ENCODE measurements at places on chromosomes 2 and 18.

DNA sequence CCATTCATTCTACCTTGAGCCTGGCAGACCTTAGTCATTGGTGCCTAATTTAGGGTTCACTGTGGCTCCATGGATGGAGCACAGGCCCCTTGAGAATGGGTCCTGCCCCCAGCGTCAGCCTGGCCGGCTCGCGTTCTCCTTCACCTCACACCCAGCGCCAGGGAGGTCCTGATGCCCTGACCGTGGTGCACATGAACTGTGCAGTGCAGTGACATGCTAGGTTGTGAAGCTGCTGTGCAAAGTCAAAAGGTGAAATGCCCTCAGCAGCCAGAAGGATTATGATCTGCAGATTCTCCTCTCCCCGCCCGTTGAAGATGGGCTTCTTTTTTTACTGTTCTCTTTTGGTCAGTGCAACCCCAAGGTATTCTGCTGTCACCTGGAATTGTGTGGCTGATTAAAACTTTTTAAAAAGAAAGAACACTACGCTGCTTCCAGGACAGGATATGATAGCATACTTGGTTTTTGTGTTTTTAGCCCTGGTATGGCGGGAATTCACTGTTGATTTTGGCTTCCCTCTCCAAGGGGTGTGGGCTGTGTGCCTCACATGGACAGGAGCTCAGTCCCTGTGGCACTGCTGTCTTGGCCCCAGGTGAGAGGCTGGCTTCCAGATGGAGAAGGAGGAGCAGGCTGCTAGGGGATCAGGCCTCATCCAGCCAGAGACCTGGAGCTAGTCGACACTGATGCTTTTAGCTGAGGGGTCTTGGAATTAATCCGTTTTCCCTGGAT lies 49.4 kb upstream of the MCFD2 start:
- DNase-seq: no peak

DNA sequence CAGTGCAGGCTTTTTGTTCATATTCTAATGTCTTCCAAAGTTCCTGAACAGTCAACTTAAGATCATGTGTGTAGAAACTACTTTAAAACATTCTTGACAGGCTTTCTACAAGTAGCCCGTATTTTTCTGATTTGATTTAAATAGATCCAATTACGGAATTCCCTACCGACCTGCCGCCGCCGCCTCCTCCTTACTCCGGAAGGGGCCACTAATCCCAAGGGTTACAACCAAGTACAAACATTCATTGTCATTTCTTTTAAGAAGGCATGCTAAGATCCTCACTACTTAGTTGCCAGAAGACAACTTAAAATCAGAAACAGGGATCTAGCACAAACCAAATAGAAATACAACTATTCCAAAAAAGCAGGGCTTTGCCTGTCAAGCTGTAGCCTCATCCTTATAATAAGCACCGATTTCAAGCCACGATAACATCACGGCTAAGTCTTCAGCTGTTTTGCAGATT lies 784 bp downstream of the WDR33 start:
- DNase-seq: no peak

DNA sequence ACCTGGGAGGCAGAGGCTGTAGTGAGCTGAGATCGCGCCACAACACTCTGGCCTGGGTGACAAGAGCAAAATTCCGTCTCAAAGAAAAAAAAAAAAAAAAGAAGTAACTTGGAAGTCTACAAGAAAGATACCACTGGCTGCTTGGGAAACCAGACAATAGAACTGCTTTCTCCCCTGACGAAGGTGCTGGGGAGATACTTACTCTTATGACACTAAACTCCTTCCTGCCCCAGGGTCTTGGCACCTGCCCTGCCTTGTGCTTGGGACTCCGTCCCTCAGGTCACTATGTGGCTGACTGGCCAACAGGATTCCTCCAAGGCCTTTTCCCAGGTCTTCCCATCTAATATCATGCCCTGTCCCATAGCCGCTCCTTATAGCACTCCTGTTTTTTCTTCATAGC lies 30.7 kb downstream of the INPP5D start:
- no peak for DNase-seq

DNA sequence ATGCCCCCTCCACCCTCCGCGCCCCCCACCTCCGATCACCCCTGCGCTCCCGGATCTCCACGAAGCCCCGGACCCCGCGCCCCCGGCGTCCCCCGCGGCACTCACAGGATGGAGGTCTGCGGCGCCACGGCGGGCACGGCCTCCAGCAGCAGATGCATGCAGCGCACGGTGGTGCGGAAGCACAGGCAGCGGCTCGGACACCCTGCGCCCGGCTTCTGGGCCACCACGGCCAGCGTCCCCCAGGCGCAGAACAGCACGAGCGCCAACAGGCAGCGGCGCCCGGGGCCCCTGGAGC lies 217 bp downstream of the PXDN start:
- no peak for DNase-seq

- peak; percentile 47 for DNase-seq
Measured at GRCh38 chr2:190695739-190696138, 46.9 kb downstream of the NAB1 start.

GRCh38 chr18:25470062-25470461 lies 118.1 kb upstream of the ZNF521 start:
- DNase-seq: no peak

- DNase-seq: no peak
Measured at GRCh38 chr18:50819027-50819727, 639 bp downstream of the MRO start.

DNA sequence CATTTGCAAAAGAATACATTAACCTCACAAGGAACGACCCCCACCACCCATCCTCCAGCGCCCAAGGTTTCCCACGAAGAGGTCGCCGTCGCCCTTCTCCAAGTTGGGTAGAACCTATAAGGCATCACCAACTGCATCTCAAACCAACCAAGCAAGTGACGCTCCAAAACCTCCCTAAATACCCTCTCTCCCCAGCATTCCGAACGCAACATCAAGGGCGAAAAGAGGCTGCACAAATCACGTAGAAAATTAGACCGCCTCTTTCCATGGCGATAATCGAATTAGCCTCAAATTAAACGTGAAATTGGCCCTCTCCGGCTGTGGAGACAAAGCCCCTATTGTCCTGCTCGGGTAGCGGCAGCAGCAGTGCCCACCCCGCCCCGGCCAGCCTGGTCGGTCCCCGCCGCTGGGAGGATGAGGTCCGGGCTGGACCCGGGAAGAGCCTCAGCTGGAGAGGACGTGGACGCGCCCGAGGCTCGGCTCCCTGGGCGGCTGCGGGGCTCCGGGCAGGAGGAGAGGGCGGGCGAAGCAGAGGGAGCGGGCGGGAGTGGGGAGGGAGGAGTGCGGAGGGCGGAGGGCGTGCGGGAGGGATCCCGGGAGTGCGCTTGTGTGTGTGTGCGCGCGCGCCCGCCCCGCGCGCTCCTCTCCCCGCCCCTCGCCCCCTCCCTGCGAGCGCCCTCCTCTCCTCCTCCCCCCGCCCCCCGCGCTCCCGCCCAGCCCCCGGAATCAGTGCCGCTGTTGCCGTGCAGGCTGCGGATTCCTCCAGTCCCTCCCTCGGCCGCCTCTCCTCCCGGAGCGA lies at the start of gene SPTBN1:
Gene SPTBN1, plus strand, starts transcription at position 765 of the 799 bp plus-strand sequence. CDS start 70,092 bp downstream, outside the sequence.
- peak; percentile 47 for DNase-seq

DNA sequence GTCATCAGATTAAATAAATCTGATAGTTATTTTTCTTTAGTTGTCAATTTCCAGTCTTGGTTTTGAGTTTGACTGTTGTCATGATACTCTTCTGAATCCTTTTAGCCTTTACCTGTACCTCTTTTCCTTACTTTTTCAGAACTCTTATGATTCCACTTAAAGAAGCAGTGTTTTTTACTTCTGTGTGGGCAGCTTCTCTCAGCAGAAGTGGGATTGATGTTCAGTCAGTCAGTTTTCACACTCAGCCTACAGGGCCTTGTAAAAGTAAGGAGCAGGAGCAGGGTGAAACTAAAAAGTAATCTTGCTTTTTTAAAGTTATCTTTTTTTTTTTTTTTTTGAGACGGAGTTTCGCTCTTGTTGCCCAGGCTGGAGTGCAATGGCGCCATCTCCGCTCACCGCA lies 75.1 kb downstream of the HAUS1 start:
- DNase-seq: no peak

DNA sequence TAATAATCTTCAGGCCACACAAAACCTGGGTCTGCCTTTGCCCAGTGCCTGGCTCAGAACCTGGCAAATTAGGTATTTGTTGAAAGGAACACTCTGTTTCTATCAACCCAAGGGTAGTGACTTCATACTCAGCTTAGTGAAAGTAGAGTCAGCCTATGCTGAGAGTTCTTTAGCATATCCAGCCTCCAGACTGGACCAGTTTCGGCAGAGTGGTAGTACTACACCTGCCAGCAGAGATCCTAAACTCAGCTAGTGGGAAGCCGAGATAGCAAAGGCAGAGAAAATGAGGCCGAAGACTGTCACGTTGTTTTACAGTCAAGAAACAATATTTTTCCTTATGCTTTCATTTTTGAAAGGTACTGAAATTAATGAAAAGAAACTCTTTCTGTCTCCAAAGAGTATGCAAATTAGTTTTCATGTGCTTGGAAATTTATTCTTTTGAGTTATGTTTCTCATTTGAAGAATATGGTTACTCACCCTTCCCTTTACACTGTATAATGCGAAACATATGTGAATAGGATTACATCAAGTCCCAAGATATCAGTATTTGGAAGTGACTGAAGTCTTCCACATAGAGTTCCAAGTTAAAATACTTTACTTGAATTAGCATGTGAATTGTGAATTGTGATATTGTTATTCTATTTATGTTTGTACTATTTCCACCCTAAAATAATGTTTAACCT lies 52.2 kb upstream of the UGP2 start:
- DNase-seq: no peak

DNA sequence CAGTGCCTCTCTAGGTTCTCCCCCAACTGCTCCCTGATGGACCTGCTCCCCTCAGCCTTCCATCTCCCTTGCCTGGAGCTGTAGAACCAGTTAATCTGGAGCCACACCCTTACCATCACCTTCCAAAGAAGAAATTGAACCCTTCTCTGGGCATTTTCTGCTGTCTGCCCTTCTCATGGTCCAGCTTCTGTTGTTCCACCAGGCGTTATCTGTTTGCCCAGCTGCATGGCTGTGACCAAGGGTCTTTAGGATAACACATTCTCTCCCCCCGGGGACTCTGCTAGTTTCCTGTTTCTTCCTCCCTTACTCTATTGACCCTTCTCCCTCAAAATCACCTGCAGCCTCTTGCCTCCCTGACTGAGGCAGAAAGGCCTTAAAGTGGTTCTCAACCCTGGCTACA lies 3.2 kb upstream of the ANKRD53 start:
- no peak for DNase-seq

GRCh38 chr2:165110394-165110793 lies 93.5 kb downstream of the SCN3A start:
- no peak for DNase-seq

DNA sequence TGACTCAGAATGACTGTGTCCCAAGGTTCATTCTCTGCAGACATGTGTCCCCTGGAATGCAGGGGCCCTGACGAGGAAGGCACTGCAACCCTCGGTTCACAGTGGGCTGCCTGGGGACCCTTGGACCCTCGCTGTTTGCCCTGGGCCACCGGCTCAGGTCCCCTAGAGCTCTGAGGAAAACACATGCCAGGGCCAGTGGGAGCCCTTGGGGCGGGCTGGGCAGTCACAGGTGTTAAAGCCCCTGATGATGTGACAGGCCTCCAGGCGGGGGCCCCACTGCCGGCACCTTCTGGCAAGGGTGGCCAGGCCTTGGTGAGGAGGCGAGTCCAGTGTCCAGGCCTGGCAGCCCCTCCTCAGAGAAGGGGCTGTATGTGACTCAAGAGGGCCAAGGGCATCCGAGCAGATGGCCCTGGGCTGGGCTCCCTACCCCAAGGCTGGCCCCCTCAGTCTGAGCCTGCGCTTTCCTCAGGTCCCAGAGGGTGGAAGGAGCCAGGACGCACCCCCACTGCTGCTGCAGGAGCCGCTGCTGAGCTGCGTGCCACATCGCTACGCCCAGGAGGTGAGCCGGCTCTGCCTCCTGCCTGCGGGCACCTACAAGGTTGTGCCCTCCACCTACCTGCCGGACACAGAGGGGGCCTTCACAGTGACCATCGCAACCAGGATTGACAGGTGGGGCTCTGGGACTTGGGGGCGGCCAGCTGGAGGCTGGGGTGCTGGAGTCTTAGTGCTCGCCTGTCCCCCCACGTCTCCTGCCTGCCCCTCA lies 11.1 kb downstream of the CAPN10 start:
- DNase-seq: no peak

GRCh38 chr2:176652300-176653182 lies 383.3 kb downstream of the MTX2 start:
- no peak for DNase-seq

- no peak for DNase-seq
Measured at GRCh38 chr2:63099032-63099431, 48.4 kb downstream of the OTX1 start.

GRCh38 chr2:231549446-231550239 lies 19.4 kb upstream of the NMUR1 start:
- DNase-seq: no peak

GRCh38 chr2:85590950-85591349 lies 4.6 kb upstream of the RNF181 start:
- no peak for DNase-seq

- DNase-seq: no peak
Measured at GRCh38 chr18:75170916-75171315, 38.0 kb downstream of the PTGR3 start.

DNA sequence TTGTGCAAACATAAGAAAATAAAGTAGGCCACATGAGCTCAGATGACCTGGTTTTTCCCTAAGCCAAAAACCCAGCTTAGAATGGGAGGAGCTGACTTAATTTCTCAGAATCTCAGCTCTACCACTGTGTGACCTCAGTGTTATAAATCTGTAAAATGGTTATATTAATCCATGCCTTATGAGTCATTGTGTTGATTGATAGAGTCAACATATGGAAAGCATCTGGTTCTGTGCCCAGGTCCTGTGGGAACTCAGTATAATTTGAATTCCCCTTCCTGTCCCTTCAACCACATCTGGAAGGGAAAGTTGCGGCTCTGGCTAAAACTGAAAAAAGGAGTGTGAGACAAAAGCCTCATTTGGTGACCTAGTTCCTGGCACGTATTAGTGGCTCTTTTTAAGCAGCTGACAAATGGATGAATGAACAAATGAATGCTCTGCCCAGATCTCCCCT lies 25.7 kb downstream of the TMEM177 start:
- no peak for DNase-seq

DNA sequence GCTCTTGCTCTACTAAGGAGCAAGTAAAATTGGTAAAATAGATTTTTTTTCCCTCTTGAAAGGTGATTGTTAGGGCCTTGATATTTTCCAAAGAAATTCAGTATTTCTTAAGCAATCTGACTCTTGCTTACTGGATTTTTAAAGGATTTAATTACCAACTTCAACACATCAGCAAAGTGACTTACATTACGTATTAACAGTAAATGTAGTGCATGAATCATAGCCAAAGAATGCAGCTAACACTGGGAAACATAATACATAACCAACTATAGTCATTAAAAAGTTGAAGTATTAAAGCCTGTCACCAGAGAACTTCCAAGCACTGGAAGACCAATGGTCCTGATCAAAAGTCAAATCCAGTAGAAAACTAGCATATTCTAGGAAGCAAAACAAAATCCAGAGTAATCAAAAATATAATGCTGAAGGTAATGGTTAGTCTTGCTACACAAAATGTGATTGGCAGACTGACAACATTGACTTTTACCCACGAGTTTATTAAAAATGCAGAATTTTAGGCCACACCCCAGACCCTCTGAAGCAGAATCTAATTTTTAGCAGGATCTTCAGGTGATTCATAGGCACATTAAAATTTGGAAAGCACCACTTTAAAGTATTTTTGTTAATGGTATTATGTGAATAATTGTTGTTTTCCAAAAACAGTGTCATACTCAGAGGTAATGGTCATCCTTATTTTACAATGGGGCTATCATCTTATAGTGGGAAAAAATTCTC lies 31.8 kb upstream of the CAVIN2 start:
- DNase-seq: no peak

- DNase-seq: peak; percentile 59
Measured at GRCh38 chr18:63137999-63138435, 181.6 kb downstream of the BCL2 start.

Measured in activated T-cell treated with anti-CD3 and anti-CD28 coated beads, Interleukin-2, amount 50 U/mL, for 48 hours (primary cell).